ENCODE measurements at places on chromosomes 6 and 20. TPM values are rescaled to one million over a fixed set of nuclear protein-coding genes. Genes with fewer than 3 reads are reported as not detected.

- DNase-seq = no peak
Observed at GRCh38 chr6:15110726-15111354, 135.0 kb upstream of the JARID2 start.

DNA sequence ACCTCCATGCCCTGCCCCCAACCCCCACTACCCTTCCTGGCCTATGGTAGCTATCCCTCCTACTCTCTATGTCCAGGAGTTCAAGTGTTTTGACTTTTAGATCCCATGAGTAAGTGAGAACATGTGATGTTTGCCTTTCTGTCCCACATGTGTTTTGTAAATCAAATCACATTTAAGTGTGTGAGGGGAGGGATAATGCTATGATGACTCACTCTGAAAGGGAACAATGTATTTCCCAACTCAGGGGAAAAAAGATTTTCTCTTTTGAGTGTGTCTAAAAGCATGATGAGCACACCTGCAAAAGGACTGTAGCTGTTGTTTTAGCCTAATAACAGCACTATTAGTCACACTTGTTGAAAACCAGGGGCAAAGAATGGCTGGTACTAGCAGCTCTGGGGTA lies 193.7 kb downstream of the GJA10 start:
- DNase-seq = no peak

DNA sequence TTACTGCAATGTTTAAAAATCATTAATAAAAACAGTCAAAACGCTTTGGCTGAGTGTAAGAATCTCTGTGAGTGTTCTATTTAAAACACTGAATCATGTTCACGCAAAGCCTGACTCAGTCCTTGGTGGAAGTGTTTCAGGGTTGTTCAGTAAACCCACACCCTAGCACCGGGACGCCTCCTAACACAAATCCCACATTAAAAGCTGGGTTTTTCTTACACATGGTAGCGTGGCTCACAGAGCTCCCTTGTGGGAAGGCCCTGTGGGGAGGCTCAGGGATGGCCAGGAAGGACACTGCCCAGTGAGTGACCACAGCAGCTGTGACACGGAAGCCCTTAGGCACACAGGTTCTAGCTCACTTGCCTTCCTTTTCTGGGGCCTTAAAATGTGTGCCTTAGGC lies 80.2 kb downstream of the GMPR start:
- DNase-seq = no peak

DNA sequence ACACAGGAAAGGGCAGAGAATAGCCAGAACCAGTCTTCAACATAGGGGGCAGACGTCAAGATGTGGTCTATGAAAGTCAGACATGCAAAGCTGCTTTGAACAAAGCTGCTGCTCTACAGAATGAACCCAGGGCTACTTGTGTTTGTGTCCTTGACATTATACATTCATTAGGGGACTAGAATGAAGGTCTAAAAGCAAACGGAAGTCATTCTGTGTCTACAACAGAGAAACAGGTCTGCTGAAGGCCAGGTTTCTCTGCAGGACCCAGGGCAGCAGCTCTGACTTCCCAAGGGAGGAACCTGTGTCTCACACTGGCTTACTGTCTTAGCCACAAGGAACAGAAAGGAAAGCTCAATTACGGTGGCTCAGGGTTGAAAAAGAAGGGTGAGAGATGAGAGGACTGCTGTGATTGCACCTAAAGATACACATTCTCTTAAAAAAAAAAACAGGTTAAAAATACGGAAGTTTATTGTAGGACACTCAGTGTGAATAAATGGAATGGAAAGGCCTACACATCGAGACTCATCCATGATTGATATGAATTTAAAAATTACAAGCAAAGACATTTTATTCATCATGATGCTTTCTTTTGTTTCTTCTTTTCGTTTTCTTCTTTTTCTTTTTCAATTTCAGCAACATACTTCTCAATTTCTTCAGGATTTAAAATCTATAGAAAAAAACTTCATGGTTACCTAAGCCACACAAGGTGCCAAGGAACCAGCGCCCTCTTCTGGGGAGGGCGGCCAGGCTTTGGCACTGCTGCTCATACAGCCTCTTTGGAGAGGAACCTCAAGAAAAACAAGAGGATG lies 6.7 kb downstream of the PSMA7 start:
- DNase-seq = peak; percentile 83

GRCh38 chr20:22921595-22922421 lies 113.3 kb upstream of the SSTR4 start:
- no peak for DNase-seq

- DNase-seq = no peak
Observed at GRCh38 chr6:34181908-34182307, 36.0 kb upstream of the GRM4 start.

- DNase-seq = no peak
Observed at GRCh38 chr6:110039981-110040383, 61.9 kb downstream of the GPR6 start.

DNA sequence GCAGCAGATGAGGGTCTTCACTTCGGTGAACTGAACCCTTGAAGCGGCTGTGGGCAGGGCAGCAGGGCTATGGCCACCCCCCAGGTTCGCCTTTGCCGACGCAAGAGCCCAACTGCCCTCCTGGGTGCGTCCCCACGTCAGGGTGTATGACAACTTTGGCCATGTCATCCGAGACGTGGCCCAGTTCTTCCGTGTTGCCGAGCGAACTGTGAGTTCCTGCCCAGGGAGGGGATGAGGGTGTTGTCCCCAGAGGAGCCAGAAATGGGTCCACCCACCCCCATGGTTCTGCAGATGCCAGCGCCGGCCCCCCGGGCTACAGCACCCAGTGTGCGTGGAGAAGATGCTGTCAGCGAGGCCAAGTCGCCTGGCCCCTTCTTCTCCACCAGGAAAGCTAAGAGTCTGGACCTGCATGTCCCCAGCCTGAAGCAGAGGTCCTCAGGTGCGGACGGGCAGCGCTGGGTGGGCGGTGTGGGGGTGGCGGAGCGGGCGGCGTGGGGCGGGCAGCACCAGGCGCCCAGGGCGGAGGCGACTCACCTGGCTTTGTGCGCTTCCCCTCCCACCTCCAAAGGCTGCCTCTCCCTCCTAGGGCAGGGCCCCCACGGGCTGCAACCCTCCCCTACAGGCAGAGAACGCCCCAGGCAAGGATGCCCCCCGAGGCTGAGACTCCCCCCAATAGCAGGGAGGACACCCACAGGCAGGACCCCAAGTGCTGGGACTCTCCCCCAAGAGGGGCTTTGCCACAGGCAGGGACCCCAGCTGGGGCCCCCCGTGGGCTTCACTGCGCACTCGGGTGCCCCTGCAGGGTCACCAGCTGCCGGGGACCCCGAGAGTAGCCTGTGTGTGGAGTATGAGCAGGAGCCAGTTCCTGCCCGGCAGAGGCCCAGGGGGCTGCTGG lies 6.2 kb upstream of the TNFRSF6B start:
- no peak for DNase-seq

- DNase-seq = no peak
Observed at GRCh38 chr20:227439-228105, 514 bp downstream of the DEFB129 start.

DNA sequence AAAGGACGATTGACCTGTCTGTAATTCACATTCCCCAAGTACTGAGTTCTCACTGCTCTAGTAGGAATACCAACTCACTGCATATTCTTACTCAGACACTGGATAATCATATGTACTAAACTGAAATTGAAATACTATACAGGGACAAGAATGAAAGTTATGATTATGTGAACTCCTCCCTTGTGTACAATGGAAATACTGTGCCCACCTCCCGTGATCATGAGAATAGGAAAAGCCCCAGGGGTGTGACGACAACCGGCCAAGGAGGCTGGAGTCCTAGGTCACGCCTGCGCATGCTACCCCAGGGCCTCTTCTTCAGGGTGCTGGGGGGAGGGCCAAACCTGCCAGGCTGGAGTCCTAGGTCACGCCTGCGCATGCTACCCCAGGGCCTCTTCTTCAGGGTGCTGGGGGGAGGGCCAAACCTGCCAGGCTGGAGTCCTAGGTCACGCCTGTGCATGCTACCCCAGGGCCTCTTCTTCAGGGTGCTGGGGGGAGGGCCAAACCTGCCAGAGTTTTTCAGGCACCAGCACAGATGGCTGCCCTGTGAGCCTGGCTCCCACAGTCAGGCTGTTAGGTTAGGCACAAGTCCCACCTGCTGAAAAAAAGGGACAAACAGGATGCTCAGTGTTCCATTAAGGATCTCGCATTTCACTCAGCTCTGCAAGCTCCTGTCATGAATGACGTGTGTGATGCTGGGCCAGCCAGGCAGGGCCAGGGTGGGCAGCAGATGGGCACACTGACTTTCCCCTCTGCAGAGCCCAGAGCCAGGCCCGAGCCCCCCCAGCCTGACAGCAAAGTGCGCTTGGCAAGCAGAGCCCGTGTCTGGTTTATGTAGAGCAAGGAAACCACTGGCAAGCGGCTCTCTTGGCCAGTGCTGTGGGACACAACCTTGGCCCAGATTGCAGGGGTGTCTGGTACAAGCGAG lies 107.7 kb downstream of the FOXF2 start:
- peak; percentile 75 for DNase-seq

DNA sequence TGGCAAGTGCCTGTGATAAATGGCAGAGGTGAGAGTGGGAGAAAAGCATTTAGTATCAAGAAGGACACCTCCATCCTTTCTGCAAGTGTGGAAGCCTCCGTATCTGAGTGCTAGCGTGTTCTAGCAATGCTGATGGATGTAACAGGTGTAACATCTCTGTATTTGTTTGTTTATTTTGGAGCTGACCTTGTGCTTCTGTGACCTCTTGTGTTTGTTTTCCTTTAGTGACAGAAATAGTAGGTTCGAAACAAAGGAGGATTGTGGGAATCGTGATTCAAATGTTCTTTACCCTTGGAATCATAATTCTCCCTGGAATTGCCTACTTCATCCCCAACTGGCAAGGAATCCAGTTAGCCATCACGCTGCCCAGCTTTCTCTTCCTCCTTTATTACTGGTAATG lies 60.4 kb downstream of the SLC22A3 start:
- DNase-seq = no peak

- DNase-seq = peak; percentile 49
Observed at GRCh38 chr6:78910591-78911171, 43.3 kb downstream of the IRAK1BP1 start.

DNA sequence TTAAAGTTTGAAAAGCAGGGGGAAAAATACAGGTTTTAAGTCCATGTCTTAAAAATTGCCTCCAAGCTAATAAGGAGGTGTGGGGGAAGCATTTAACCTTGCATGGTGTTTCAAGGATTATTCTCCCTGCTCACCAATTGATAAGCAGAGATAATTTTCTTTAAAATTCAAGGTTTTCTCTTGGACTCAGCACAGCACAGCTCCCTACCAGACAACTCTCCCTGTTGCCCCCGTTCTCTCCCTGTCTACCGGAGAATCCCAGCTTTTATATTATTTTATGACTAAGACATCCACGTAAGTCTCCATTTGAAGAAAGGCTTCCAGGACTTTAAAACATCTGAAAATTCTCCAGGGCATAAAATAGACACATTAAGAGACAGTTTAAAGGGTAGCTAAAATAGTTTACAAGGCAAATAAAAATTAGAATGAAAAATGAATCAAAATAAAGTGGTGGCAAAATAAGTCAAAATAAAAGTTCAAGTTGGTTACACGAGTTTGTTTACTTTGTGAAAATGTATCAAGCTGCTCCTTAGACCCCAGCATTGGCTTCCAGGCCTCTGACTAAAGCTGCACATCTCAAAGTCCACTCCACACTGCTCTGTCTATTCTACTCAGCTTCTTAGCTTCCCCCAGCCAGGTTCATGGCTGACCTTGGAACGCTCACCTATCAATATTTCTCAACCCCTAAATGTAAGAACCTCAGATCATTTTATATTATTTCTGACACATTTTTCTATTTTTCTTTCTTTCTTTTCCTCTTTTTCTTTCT lies 188.6 kb upstream of the PLCB4 start:
- DNase-seq = no peak

GRCh38 chr20:24361541-24361940 lies 107.9 kb upstream of the SYNDIG1 start:
- DNase-seq = no peak

GRCh38 chr6:2909718-2910117 lies 6.6 kb upstream of the SERPINB9 start:
- DNase-seq = no peak

GRCh38 chr20:22523128-22523498 lies 61.3 kb downstream of the FOXA2 start:
- no peak for DNase-seq

DNA sequence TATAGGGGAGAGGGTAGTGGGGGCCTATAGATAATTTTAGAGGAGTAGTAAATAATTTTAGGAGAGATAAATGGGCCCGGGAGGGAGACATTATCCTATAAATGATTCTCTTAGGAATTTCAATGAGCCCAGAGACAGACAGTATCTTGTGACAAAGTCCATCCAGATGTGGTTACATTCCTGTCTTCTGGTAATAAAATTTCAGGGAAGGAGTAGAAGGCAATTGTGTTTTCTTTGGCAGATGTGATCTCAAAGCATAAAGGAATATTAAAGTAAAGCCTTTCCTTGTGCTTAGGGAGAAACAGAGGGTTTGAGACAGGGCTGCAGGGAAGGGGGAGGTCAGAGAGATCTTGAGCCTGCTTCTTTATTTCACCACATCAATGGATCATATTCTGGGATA lies 979.8 kb upstream of the GJE1 start:
- DNase-seq = no peak

GRCh38 chr6:152225241-152225934 lies 411.8 kb downstream of the SYNE1 start:
- no peak for DNase-seq

GRCh38 chr6:15629487-15629886 lies 33.3 kb downstream of the DTNBP1 start:
- DNase-seq = no peak

GRCh38 chr6:132334521-132334885 lies 66.8 kb downstream of the MOXD1 start:
- no peak for DNase-seq

- DNase-seq = no peak
Observed at GRCh38 chr6:136990754-136991153, 54.0 kb downstream of the IL20RA start.

FAM110A gene
- 1.9 TPM for total RNA-seq

ZSWIM3 gene
- total RNA-seq = 1.4 TPM

NKX2-2 gene
- not detected for total RNA-seq

C6orf141 gene
- not detected for total RNA-seq

GSTA2 gene
- not detected for total RNA-seq

TCF15 gene
- 13.4 TPM for total RNA-seq

ULBP3 gene
- 0.83 TPM for total RNA-seq

BMP5 gene
- total RNA-seq = 2.4 TPM

SIRPB1 gene
- total RNA-seq = 0.35 TPM

PTPRK gene
- 27.9 TPM for total RNA-seq

TBX18 gene
- 5.5 TPM for total RNA-seq

LINC00237 gene
- not detected for total RNA-seq

HTR1E gene
- total RNA-seq = not detected

TMEM14A gene
- total RNA-seq = 8.4 TPM

Data from Right ventricle myocardium superior (tissue), 1 donor.